Mesendoderm (in vitro differentiated cells): ENCODE measurements at places on chromosomes 6 and 20.

GRCh38 chr20:43188234-43188653 lies 1.5 kb downstream of the PTPRT start:
- H3K27me3 ChIP-seq = peaks cover 23% of the 10 kb centered on the region
- no peaks in the 10 kb centered on the region for H3K36me3 ChIP-seq

- H3K27ac ChIP-seq = no peak overlapping the region
- H3K36me3 ChIP-seq = no peaks in the 10 kb centered on the region
- H3K27me3 ChIP-seq = no peaks in the 10 kb centered on the region
- DNase-seq = no peak
- H3K4me3 ChIP-seq = no peak overlapping the region
These were observed 18.3 kb downstream of the PTCHD4 start for GRCh38 chr6:48092550-48093217.

GRCh38 chr6:36130667-36131510 lies 576 bp downstream of the MAPK13 start:
- H3K27me3 ChIP-seq = no peaks in the 10 kb centered on the region
- DNase-seq = peak; percentile 55
- H3K27ac ChIP-seq = no peak overlapping the region
- peaks cover 16% of the 10 kb centered on the region for H3K4me1 ChIP-seq

DNA sequence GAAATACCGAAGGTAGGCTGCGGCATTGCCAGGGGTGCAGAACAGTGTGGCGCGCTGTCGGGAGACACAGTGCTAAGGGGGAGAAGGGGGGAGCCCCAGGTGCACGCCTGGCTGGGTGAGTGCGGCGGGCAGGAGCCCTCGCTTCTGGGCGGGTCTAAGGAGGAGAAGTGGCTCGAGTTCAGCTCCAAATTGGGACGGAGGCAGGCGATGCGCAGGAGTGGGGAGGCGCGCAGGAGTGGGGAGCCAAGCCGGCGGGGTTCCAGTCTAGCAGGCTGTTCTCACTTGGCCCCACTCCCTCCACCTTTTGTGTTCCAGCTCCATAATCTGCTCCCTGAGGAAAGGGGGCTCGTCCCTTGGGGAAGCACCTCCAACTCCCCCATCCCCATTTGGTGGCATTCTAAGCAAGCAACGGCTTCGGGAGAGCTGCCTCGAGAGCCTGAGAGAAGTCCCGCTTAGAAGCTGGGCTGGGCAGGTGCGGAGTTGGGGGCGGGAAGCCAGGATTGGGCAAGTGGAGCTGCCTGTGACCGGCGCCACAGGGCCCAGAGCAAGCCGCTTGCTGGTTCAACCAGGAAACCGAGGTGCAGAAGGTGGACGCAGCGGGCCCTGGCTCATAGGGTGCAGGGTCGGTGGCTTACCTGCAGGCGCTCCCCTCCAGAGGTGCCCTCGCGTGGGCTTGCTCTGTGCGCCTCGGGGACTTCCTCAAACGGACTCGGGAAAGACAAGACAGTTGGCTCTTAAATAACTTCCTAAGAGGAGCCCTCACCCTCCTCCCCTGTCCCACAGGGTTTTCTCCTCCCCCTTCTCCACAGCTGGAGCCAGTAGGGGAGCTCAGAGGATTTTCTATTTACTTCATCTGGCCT lies at the start of gene F13A1:
Gene F13A1, minus strand, starts transcription at position 711 of the 860 bp plus-strand sequence. CDS start 1,998 bp downstream, outside the sequence.
- H3K27ac ChIP-seq = no peak within 1 kb of the TSS
- no peaks in the 10 kb centered on the region for H3K36me3 ChIP-seq
